Brain microvascular endothelial cell (primary cell): ENCODE measurements at places on chromosomes 7 and 10.

GRCh38 chr10:50497758-50498157 is 126.0 kb downstream of the SGMS1 start:
- peak; percentile 62 for DNase-seq

DNA sequence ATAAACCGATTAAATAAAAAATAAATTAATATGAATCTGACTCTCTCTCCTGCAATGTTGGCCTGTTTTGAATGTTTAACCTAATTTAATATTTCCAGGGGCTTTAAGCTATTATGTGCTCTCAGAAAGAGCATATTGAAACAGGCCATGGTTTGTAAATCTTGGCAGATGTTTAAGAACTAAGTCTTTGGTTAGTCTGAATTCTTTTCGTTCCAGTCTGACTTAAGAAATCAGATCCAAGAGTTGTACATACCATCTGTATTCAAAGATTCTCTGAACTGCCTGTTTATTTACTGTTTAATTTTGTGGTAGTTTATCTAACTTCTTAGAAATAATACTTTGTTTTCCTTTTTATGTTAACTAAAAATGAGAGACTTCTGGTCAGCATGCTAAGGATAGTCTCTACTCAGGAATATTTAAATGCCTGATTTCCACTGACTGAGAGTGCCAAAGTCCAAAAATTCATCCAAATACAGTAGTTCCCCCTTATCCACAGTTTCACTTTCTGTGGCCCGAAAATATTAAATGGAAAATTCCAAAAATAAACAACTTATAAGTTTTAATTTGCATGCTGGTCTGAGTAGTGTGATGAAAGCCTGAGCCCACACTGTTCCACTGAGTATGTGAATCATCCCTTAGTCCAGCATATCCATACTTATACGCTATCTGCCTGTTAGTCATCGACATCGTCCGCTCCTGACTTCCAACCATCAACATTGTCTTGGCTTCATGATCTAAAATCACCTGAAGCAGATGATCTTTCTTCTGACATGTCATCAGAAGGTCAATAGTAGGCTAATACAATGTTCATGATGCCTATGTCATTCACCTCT is 238.1 kb upstream of the CSTF2T start:
- peak; percentile 86 for DNase-seq

GRCh38 chr10:119498889-119499676 is 43.4 kb downstream of the RGS10 start:
- peak; percentile 66 for DNase-seq

DNA sequence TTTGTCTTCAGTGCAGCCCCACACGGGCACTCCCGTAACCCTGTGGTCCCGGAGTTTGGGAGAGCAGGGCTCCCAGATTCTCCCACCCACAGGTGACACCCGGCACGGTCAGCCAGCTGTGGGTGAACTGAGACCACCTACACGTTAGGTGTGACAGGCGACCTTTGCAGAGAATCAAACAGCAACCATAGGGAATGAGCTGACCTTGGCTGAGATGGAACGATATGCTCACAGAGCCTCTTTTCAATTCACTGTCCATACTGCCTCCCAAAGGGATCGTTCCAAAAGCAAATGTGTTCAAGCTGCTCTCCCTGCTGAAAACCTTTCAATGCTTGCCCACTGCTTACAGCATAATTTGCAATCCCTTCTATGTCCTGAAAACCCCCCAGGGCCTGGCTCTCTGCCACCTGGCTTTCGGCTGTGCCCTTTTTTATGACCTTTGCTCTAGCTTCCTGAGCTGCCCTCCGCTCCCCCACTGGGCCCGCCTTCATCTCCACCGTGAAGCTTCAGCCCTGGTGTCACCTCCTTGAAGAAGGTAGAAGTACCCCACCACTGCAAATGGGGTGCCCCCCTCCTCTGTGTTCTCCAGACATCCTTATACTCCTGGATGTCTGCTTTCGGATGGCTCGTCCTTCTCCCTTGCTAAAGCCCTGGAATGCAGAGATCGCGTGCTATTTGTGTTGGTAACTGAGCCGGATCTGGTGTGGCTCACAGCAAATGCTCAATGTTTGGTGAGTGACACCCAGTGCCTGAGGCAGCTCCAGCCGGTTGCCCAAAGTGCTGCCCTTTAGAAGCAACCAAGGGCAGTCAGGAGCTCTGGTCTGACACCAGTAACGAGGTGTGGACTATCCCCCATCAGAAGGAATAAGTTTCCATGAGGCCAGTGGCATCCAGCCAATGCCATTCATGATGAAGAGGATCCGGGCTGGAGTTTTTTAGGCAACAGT is 90.4 kb downstream of the KIAA1549 start:
- DNase-seq: peak; percentile 51

DNA sequence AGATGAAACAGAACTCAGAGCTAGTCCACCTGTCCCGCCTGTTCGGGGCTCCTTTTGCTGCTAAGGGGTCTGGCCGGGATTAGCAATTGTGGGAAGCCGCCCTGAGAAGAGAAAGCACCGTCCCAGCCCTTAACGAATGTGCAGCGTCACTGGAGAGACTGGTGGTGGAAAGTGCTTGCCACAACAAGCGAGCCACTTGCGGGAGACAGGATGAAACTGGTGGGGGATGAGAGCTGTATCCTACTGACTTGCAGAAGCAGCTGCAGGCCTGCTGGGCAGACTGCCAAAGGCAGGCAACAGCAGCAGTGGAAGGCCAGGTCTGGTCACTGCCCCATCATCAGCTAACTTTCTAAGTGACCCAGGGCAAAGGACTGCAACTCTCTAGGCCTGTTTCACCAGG is 95.4 kb downstream of the FAM53B start:
- peak; percentile 85 for DNase-seq

DNA sequence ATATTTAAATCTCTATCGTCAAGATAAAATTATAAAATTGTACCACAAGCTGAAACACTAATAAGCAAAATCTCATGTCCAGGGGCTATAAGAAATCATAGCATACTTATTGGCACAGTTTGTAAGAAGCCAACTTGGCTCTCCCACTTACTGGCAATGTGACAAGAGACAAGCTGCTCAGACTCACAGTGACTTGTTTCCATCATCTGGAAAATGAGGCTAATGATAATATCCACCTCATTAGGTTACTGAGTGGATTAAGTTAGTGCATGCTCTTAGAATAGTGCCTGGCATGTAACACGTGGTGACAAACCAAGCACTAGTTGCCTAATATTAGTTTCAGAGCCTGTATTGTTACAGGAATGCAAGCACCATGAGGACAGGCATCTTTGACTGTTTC is 234.4 kb downstream of the GLI3 start:
- DNase-seq: no peak

GRCh38 chr7:84412161-84412969 is 217.8 kb upstream of the SEMA3A start:
- peak; percentile 68 for DNase-seq
